ENCODE measurements at places on chromosomes 4 and X.

DNA sequence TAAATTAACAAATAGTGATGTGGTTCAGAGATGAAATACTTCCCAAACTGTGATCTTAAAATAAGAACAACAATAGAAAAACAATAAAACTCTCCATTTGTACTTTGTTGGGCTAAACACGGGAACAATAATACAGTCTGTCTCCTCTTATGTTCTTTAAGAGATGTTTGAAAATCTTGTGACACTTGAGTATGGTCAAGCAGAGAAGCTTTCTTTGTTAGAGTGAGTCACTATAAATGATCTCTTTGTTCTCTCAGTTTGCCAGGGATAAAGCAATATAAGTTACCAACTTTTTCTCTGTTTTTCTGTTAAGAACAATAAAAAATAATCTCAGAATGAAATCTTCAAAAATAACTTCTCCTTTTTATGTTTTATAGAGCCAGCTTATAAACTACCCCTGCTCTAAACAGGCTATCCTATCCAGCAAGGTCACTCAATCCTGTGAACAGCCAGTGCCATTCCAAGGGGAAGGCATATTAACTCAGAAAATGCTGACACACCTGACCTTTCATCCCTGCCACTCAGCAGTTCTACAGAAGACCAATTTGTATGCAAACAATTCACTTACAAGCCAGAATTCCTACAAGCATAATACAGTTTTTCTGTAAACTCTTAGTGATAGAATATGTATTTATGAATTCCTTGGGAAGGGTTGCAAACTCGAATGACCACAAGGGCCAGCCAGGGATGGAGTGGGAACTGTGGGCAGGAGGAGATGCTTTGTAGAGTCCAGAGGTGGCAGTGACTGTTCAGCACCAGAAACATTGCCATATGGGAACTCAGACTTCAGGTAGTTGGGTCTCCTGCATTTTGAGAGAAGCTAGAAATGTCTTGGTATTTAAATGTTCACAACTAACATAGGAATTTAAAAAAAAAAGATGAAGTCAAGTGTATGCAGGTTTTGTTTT is 52.2 kb downstream of the AFM start:
- DNase-seq, result no peak

DNA sequence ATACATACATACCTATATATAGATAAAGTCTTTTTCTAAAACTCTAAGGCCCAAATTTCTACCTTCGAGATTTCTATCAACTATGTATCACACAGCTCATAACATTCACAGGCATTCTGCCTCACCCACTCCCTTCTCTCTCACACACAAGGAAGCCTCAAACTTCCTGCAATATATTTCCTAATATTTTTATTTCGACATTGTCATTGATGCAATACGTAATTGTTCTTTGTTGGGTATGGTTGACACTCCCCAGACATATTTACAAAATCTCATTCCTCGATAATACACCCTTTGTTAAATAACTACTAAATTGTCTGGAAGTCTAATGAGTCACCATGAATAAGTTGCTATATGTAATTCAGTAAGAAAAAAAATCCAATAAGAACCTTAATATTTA is 143.5 kb downstream of the HNRNPD start:
- no peak for DNase-seq

DNA sequence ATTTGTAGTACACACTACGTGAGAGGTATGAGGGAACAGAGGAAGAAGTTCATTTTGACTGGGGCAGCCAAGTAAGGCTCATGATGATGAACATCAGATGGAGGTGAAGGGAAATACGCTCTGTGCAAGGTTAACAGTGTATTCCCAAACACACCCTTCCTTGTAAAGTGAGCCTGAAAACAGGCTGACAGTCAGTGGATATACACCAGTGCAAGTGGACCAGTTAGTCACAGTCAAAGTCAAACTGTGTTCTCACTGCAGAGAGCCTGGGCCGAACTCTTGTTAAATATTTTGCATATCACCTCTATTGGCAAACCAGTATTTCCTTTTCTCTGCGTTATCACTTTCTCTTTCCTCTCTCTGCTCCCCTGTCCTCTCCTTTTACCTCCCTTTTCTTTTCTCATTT is 23.4 kb upstream of the RHOH start:
- no peak for DNase-seq

- no peak for DNase-seq
These were observed 165.7 kb downstream of the RAPGEF2 start for GRCh38 chr4:159268607-159269006.

GRCh38 chrX:3268829-3269228 is 77.6 kb downstream of the MXRA5 start:
- DNase-seq, result no peak

DNA sequence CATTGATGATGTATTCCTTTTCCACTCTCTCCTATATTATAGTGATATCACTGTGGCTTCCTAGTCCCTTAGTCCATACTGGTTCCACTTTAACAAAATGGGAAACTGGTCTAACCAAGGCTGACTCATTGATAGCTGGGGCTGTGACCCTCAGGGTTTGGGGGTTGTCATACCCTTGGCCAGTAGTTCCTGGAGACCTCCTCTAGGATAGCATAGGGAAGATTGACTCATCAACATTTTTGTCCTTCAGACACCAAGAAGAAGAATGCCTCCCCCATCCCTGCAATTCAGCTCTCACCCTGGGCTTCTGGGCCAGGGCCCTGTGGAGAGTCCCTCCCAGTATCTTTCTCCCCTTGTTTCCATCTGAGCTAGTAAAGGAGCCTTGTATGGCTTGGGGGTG is 68.8 kb upstream of the PRPS1 start:
- no peak for DNase-seq

- DNase-seq, result no peak
These were observed 1219.0 kb downstream of the ARAP2 start for GRCh38 chr4:35025152-35025834.

GRCh38 chrX:155889328-155889727 is 8.2 kb downstream of the VAMP7 start:
- DNase-seq, result no peak

GRCh38 chr4:18203966-18204365 is 182.4 kb upstream of the LCORL start:
- DNase-seq, result no peak

GRCh38 chr4:184313702-184314659 is 96.3 kb upstream of the ENPP6 start:
- DNase-seq, result no peak

- no peak for DNase-seq
These were observed 73.0 kb upstream of the ADAD1 start for GRCh38 chr4:122305853-122306252.

- no peak for DNase-seq
These were observed 56.8 kb downstream of the PCDH7 start for GRCh38 chr4:30776921-30777415.

DNA sequence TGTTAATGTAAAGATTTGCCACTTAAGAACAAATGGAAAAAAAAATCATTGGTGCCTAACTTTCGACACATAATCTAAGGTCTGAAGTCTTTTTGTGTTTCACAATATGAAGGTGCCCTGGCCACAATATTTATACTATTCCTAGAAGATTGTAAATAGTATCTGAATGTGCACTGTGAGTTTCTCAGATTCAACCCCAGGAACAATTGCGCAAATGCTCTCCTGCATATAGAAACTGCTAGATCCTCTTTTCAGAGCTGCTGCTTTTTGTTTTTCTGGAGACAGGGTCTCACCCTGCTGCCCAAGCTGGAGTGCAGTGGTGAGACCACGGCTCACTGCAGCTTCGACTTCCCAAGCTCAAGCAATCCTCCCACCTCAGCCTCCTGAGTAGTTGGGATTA is 480.1 kb upstream of the FTHL17 start:
- no peak for DNase-seq

- DNase-seq, result no peak
These were observed 51.7 kb upstream of the MMAA start for GRCh38 chr4:145567516-145567915.

- no peak for DNase-seq
These were observed 132.0 kb upstream of the CLNK start for GRCh38 chr4:10816571-10816970.

- DNase-seq, result no peak
These were observed 245.9 kb downstream of the AFAP1 start for GRCh38 chr4:7693711-7694110.

GRCh38 chr4:19807505-19807904 is 444.2 kb upstream of the SLIT2 start:
- no peak for DNase-seq

- no peak for DNase-seq
These were observed 16.9 kb downstream of the GATB start for GRCh38 chr4:151743894-151744293.

GRCh38 chrX:70026112-70026850 is 23.5 kb downstream of the AWAT2 start:
- no peak for DNase-seq

- no peak for DNase-seq
These were observed 166.0 kb upstream of the ARX start for GRCh38 chrX:25181775-25182174.

- no peak for DNase-seq
These were observed 17.6 kb upstream of the WFS1 start for GRCh38 chr4:6252051-6252450.

DNA sequence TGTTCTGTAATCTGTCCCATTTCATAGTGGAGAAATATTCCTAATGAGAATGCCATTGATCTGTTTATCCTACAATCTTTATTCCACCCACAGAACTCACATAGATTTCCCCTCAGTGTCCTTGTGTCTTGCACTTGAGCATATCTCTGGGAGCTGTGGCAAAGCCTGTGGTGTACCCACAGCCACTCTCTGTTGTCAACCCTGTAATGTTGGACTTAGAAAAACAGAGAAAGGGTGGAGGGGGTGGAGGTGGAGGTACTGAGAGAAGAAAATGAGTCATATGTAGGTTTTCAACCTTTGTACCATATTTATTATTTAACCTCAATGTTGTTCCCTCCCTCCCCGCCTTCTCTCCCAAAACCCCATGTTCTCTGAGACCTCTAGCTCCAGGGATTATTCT is 46.9 kb upstream of the TLL1 start:
- no peak for DNase-seq

DNA sequence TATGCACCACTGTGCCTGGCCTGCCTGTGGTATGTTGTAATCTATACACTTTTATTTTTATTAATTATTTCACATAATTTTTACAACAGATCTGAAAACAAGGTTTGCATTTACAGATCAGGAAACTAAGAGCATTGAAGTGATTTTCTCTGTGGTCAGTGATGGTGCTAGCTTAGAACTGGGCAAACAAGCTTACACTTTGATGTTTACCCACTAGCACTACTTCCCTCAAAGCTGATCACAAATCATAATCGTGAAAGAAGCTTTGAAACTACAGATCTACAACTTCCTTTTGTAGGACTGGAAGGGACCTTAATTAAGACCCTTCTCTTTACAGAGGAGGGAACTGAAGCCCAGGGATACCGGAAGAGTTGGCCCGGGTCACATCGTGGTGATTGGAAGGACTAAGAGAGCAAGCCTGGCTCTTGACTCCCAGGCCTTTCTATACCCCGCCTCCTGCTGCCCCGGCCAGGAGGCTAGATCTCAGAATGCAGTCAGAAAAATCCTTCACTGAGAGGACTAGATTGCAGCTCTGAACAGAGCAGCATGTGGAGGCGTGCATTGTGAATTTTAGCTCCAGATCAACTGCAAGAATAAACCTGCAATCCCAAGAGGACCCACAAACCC is 93.7 kb upstream of the ZNF827 start:
- no peak for DNase-seq

DNA sequence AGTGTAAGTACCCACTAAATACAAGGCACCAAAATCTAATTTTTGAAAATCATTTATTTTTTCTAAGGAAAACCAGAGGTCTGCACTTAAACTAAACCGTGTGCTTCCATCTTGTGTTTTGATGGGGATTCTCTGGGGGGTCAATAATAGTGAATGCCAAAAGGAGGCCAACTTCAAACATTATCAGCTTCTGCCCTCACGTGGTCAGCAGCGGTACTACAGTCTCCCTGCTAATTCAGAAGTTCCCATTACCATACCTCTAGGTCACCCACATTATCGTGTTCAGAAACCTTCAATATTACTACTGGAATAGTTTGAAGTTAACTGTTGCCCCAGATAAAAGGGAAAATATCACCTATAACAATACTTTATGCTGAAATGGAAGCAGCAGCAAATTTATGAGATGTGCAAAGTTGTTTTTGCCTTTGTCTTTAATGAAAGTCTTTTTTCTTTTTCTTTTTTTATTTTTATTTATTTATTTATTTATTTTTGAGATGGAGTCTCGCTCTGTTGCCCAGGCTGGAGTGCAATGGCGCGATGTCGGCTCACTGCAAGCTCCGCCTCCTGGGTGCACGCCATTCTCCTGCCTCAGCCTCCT is 17.3 kb downstream of the CTPS2 start:
- peak; percentile 61 for DNase-seq

DNA sequence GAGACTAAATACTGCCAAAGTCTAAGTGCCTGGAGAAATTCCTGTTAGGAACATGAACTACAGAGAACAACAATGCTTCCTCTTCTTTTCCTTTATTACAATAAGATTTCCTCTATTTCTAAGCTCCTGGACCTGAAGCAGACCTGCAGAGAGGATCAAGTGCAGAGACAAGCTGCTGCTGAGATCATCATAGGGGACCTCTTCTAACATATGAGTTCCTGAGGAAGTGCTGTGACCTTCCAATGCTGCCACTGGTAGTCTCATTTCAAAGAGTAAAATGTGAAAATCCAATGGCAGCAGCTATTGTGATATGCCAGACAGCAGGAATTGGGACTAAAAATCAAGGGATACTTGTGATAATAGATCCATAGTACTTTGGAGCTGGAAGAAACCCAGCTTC is 28.0 kb downstream of the CCNG2 start:
- no peak for DNase-seq

DNA sequence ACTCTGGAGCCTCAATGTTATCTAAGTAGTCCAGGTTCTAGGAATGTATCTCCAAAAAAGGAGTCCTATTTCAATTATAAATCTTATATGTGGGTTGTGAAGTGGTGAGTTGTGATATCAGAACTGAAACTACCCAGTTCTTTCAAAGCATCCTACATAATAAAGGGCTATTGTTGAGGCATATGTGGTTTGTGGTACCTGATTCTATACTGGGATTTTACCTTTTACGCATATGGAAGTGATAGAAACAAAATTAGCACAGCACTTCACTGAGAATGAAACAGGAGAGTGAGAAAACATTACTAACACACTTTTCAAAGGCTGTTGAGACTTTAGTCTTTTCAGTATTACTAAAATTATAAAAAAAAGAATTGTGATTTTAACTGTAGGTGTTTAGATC is 417.7 kb upstream of the GALNT7 start:
- no peak for DNase-seq

- no peak for DNase-seq
These were observed 27.4 kb downstream of the NAA11 start for GRCh38 chr4:79298484-79298883.

- DNase-seq, result no peak
These were observed 174.9 kb downstream of the ADAMTS3 start for GRCh38 chr4:72394012-72394663.

GRCh38 chr4:7375427-7375826 is 59.3 kb downstream of the PSAPL1 start:
- DNase-seq, result no peak

GRCh38 chrX:23901060-23901459 is 6.7 kb downstream of the APOO start:
- DNase-seq, result no peak

All from effector CD4-positive, alpha-beta T cell (primary cell).